Tibial nerve (tissue), 4 donors: ENCODE measurements at places on chromosomes 4 and X. TPM values are rescaled to one million over a fixed set of nuclear protein-coding genes. Genes with fewer than 3 reads are reported as not detected.

The RNF175 gene
- total RNA-seq: 0.63 TPM

The HS3ST1 gene
- 2.7 TPM for total RNA-seq

The C1QTNF7 gene
- 10.0 TPM for total RNA-seq

The GAB3 gene
- 5.1 TPM for total RNA-seq

The HEPH gene
- total RNA-seq: 7.2 TPM

The C4orf50 gene
- not detected for total RNA-seq

The EGF gene
- total RNA-seq: not detected

The ARL9 gene
- total RNA-seq: not detected

The CEP44 gene
- 24.7 TPM for total RNA-seq

The TMEM144 gene
- 4.9 TPM for total RNA-seq

The NPNT gene
- 48.6 TPM for total RNA-seq

The TCEAL9 gene
- total RNA-seq: 114 TPM

The USP17L25 gene
- not detected for total RNA-seq

The RTL3 gene
- 0.59 TPM for total RNA-seq

The DUSP21 gene
- not detected for total RNA-seq

- H3K27me3 ChIP-seq: no peaks in the 10 kb centered on the region
- no peaks in the 10 kb centered on the region for H3K36me3 ChIP-seq
- no peak for DNase-seq
- peak overlapping the region; percentile 86 for H3K27ac ChIP-seq
- no peaks in the 10 kb centered on the region for H3K4me1 ChIP-seq
- H3K4me3 ChIP-seq: peak overlapping the region; percentile 83
These were observed 556 bp upstream of the SLC25A43 start for GRCh38 chrX:119398587-119398973.

DNA sequence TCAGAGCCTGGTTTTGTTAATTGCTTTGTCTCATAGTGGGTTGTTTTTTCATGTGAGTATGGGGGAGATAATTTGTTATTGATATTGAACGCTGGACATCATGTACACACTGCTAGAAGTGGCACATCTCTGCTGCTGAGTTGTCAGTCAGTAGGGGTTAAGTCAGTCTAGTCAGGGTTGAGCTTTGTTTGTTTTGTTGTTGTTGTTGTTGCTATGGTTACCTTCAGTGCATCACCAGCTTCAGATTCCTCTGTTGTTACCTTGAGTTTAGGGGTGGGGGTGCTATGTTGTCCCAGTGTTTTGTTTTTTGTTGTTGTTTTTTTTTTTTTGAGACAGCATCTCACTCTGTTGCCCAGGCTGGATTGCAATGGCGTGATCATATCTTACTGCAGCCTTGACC, 9.9 kb downstream of the YIPF6 start:
- H3K4me3 ChIP-seq: no peak overlapping the region
- no peak for DNase-seq
- no peaks in the 10 kb centered on the region for H3K4me1 ChIP-seq
- peaks cover 4% of the 10 kb centered on the region for H3K36me3 ChIP-seq
- no peak overlapping the region for H3K27ac ChIP-seq

GRCh38 chrX:3326681-3327080, 19.8 kb downstream of the MXRA5 start:
- no peak overlapping the region for H3K27ac ChIP-seq
- no peak overlapping the region for H3K4me3 ChIP-seq
- no peaks in the 10 kb centered on the region for H3K27me3 ChIP-seq
- H3K4me1 ChIP-seq: no peaks in the 10 kb centered on the region

GRCh38 chrX:112734290-112734689, 54.6 kb upstream of the LHFPL1 start:
- H3K4me1 ChIP-seq: no peaks in the 10 kb centered on the region
- no peak overlapping the region for H3K27ac ChIP-seq
- DNase-seq: no peak
- no peak overlapping the region for H3K4me3 ChIP-seq
- peaks cover 16% of the 10 kb centered on the region for H3K27me3 ChIP-seq

GRCh38 chrX:110287605-110288004, 30.3 kb downstream of the AMMECR1 start:
- no peaks in the 10 kb centered on the region for H3K36me3 ChIP-seq
- no peak overlapping the region for H3K27ac ChIP-seq
- no peak overlapping the region for H3K4me3 ChIP-seq
- no peak for DNase-seq
- no peaks in the 10 kb centered on the region for H3K27me3 ChIP-seq

- no peak within 1 kb of the TSS for H3K27ac ChIP-seq
- no peaks in the 10 kb centered on the region for H3K27me3 ChIP-seq
- DNase-seq: no peak
- no peaks in the 10 kb centered on the region for H3K36me3 ChIP-seq
- H3K4me3 ChIP-seq: no peak within 1 kb of the TSS
These were observed at the start of gene TMPRSS11F for GRCh38 chr4:68129793-68130192. TMPRSS11F (minus strand) TSS chr4:68129869; CDS start chr4:68129820, 49 bp downstream.

- no peak overlapping the region for H3K27ac ChIP-seq
- no peaks in the 10 kb centered on the region for H3K36me3 ChIP-seq
- DNase-seq: no peak
- H3K4me1 ChIP-seq: no peaks in the 10 kb centered on the region
- H3K4me3 ChIP-seq: no peak overlapping the region
These were observed 174.2 kb upstream of the DMD start for GRCh38 chrX:33385546-33385945.

GRCh38 chr4:152680988-152681603, 1.3 kb upstream of the TMEM154 start:
- no peaks in the 10 kb centered on the region for H3K36me3 ChIP-seq
- H3K4me1 ChIP-seq: peaks cover 6% of the 10 kb centered on the region
- no peak overlapping the region for H3K27ac ChIP-seq

GRCh38 chr4:6990661-6991060, 52.5 kb upstream of the TADA2B start:
- peak overlapping the region; percentile 77 for H3K27ac ChIP-seq
- H3K27me3 ChIP-seq: no peaks in the 10 kb centered on the region
- no peaks in the 10 kb centered on the region for H3K36me3 ChIP-seq
- peaks cover 37% of the 10 kb centered on the region for H3K4me1 ChIP-seq
- H3K4me3 ChIP-seq: no peak overlapping the region

GRCh38 chrX:22186165-22186564, 86.5 kb upstream of the CBLL2 start:
- H3K27ac ChIP-seq: no peak overlapping the region
- no peak overlapping the region for H3K4me3 ChIP-seq
- H3K27me3 ChIP-seq: no peaks in the 10 kb centered on the region
- H3K4me1 ChIP-seq: no peaks in the 10 kb centered on the region
- no peak for DNase-seq

- peaks cover 6% of the 10 kb centered on the region for H3K4me1 ChIP-seq
- H3K36me3 ChIP-seq: no peaks in the 10 kb centered on the region
- H3K4me3 ChIP-seq: no peak overlapping the region
- DNase-seq: no peak
- no peak overlapping the region for H3K27ac ChIP-seq
- no peaks in the 10 kb centered on the region for H3K27me3 ChIP-seq
These were observed 427.2 kb downstream of the FAT4 start for GRCh38 chr4:125741825-125742452.

DNA sequence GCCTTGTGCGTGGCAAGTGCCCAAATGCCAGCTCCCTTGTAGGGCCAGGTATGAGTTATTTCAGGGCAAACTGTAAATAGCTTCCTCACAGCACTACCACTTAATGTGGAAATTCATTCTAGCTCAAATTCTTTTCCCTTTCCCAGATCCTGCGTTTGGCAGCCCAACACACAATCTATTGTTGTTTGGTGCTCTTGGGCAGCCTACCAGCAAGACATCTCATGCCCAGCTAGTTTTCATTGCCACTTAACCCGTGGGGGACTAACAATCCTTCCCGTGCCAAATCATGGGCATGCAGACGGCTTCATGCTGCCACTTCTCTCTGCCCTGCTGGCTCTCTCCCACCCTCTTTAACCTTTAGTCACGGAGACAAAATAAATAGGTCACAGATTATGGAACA, 454.2 kb downstream of the GRIA2 start:
- no peak overlapping the region for H3K27ac ChIP-seq
- no peaks in the 10 kb centered on the region for H3K27me3 ChIP-seq
- no peaks in the 10 kb centered on the region for H3K36me3 ChIP-seq
- DNase-seq: no peak

DNA sequence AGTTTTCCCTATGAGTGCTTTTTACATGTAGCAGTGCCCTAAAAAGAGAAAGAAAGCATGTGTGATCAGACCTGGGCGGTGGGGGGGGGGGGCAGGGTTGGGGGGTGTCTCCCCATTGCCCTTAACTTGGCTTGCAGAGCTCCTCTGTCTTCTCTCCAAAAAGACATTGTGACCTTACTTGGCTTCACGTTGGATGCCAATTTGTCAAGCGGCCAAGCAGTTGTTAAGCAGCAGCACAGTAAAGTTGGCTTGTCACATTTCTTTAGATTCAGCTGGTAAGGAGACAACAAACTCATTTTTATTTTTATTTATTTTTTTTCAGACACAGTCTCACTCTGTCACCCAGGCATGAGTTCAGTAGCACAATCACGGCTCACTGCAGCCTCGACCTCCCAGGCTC, 57.3 kb upstream of the ZNF157 start:
- H3K27ac ChIP-seq: no peak overlapping the region
- H3K27me3 ChIP-seq: no peaks in the 10 kb centered on the region
- H3K36me3 ChIP-seq: no peaks in the 10 kb centered on the region

- DNase-seq: no peak
- no peak overlapping the region for H3K27ac ChIP-seq
- no peaks in the 10 kb centered on the region for H3K36me3 ChIP-seq
- H3K4me1 ChIP-seq: no peaks in the 10 kb centered on the region
These were observed 123.9 kb downstream of the SLC7A11 start for GRCh38 chr4:138118270-138118669.

GRCh38 chr4:82594456-82594855, 32.7 kb upstream of the TMEM150C start:
- H3K36me3 ChIP-seq: no peaks in the 10 kb centered on the region
- H3K27me3 ChIP-seq: no peaks in the 10 kb centered on the region

DNA sequence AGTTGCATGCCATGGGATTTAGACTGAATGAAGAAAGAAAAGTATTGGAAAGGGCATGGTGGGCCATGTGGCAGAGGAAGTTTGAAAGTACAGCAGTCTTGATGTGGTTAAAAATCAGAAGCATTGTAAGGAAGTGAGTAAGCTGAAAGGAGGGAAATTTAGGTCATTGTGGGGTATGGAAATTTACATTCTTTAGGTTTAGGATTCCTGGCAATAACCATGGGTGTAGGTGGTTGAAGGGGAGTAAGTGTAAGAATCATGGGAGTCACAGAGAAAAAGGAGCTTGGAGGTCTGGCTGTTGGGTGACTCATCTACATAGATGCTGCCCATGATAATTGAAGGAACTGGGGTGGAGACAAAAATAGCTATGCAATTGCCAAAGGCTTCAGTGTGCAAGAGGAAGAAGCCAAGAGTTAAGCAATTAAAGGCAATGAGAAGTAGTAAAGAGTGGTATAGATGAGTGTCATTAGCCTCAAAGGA, 243.8 kb upstream of the LDB2 start:
- no peak overlapping the region for H3K4me3 ChIP-seq
- no peaks in the 10 kb centered on the region for H3K4me1 ChIP-seq
- H3K27me3 ChIP-seq: no peaks in the 10 kb centered on the region
- no peaks in the 10 kb centered on the region for H3K36me3 ChIP-seq
- H3K27ac ChIP-seq: no peak overlapping the region
- no peak for DNase-seq
